Activated CD4-positive, alpha-beta T cell treated with anti-CD3 and anti-CD28 coated beads for 1 hour (primary cell): ENCODE measurements at places on chromosomes 3 and 15.

DNA sequence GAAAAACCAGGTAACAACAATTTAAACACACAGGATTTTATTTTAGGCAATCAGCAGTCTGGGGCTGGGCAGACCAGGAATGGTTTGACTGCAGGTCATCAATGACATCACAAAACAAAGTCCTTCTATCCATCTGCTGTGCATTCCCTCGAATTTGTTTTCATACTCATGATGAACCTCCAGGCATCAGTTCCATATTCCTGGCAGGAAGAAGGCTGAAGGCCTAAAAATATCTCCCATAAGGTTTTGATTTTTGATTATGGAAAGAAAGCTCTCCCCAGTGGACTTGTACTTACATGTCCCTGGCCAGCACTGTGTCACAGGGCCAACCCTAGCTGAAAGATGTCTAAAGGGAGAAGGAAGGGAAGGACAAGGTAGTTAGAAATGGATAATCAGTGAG is 107.4 kb downstream of the PEAK1 start:
- no peak for DNase-seq

- no peak for DNase-seq
Measured at GRCh38 chr3:14848906-14849305, 30.1 kb downstream of the FGD5 start.

GRCh38 chr15:74906067-74906449 is 593 bp downstream of the FAM219B start:
- DNase-seq = no peak

DNA sequence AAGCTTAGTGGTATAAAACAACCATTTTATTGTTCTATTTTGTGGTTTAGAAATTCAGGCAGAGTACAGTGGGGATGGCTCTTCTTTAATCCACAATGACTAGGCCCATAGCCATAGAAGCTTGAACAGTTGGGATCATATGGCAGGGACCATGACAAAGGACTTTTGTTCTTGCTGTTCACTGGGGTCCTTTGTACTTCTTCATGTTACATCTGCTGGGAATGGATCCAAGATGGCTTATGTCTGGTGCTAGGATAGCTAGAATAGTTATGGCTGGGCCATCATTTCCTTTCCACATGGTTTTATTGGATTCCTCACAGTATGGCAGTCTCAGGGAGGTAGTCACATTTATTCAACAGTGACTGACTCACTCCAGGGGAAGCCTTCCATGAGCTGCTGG is 427.9 kb upstream of the AGTR1 start:
- DNase-seq = no peak

DNA sequence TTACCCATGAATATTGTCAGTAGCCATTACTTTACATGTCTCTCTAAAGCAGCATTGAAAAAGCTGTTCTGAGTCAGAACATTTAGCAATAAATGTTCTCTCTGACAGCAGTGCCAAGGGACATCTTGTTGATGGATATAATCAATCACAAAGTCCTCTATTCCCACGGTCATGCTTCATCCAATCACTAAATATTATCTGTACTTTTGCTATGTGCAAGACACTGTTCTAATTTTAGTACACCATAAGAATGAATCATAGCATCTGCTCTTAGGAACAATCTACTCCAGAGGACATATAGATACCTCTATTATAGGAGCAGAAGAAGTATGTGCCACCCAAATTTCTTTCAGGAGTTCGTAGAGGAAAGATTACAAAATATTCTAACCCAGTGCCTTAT is 142.5 kb upstream of the MBNL1 start:
- no peak for DNase-seq

DNA sequence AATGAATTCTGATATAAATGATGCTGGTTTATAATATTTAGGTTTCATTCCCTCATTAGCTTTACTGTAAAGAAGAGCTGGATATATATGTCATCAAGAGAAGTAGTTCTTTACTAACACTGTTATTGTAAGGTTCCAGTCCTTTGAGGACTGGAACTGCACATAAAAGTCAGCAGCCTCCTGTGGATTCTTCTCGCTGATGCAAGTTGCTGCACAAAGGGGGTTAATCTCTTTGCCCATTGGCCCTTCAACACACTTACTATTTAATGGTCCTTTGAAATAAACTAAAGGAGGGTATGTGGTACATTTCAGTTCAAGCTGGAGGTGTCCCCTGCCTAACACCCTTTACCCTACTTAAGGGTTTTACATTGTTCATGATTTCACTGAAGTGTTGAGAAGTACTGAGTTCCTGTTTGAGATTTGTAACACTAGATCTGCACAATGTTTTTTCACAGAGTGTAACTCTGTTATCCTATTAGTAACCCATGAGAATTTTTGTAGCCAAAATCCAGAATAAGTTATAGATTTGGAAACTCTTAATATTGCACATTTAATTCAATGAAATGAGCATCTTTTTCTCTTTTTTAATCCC is 43.9 kb downstream of the NR2C2 start:
- DNase-seq = no peak

GRCh38 chr3:34361921-34362320 is 563.5 kb downstream of the PDCD6IP start:
- no peak for DNase-seq

DNA sequence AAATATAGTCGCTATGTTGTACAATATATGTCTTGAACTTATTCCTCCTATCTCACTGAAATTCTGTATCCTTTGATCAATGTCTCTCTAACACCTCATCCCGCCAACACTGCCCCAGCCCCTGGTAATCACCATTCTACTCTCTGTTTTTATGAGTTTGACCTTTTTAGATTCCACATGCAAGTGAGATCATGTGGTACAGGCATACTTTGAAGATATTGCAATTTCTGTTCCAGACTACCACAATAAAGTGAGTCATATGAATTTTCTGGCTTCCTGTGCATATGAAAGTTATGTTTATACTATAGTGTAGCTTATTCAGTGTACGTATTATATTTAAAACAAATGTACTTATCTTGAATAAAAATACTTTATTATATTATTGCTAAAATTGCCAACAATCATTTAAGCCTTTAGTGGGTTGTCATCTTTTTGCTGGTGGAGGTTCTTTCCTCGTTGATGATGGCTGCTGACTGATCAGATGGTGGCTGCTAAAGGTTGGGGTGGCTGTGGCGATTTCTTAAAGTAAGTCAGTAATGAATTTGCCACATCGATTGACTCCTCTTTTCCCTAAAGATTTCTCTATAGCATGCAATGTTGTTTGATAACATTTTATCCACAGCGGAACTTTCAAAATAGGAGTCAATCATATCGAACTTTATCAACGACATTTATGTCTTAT is 257.2 kb downstream of the NFKBIZ start:
- no peak for DNase-seq

DNA sequence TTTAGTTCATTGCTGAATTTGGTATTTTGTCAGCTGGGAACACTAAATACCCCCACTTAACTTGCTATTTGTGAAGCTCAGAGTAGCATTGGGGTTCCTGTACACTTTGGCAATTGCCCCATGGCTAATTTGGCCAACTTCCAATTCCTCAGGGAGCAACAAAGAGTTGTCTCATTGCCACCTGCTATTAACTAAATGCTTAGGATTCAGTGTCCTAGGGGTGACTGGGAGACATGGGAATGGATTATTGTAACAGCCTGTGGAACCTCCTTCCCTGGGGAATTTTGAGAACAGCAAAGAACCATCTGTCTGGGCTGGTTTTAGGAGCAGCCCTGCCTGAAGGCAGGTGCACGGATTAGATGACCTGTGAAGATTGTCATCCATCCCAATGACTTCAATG is 437.4 kb upstream of the TPRG1 start:
- no peak for DNase-seq
